HS-5 (cell line): ENCODE measurements at places on chromosomes 5 and 9.
A peak's percentile ranks its signal among the peaks of the same experiment; 100 is the strongest.

DNA sequence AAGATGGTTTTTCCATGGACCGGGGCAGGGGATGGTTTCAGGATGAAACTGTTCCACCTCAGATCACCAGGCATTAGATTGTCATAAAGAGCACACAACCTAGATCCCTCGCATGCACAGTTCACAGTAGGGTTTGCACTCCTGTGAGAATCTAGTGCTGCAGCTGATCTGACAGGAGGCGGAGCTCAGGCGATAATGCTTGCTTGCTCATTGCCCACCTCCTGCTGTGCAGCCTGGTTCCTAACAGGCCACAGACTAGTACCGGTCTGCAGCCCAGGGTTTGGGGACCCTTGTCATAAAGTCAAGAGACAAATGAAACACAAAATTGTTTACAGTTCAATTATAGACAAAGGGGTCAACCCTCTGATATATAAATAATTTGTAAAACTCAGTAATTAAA is 101.7 kb downstream of the RANBP17 start:
- no peak for DNase-seq

GRCh38 chr5:138911441-138911840 is 36.3 kb upstream of the LRRTM2 start:
- no peak for DNase-seq

DNA sequence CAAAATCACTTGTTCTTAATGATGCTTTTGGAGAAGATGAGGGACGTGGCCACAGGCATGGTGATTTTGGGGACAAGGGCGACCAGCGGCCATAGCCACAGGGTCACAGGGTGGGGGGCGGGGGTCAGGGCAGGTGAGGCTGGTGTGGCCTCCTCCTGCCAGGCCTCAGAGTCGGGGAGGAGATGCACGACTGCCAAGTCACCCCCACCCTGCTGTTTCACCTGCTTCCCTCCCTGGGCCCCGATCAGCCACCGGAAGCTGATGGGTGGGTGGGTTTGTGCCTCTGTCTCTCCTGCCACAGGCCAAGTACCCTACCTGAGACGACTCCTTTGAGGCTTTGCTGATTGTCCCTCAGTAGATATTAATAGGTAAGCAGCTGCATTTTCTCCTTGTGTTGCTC is 199.3 kb downstream of the PAX5 start:
- no peak for DNase-seq

GRCh38 chr5:180284149-180284548 is 7.7 kb downstream of the MAPK9 start:
- DNase-seq: no peak

- no peak for DNase-seq
These were observed 137.1 kb upstream of the FSTL4 start for GRCh38 chr5:133749331-133749985.

GRCh38 chr5:122454541-122454940 is 142.5 kb downstream of the SNCAIP start:
- no peak for DNase-seq

DNA sequence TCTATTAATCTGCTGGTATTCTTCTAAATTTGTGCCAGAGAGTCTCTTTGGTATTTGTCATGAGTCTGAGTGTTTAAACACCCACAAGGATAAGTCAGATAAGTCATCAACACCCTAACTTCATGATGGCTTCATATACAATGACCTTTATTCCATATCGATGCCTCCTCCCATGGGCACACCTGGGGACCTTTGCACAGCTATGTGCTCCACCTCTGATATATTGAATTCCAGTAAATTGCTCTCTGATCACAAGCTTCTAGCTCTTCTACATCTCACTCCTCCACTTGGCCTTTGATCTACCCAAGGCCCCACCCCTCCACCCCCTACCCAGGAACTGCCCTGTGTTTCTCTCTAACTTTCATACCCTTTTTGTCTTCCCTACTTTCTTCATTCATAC is 102.7 kb upstream of the MIER3 start:
- no peak for DNase-seq

DNA sequence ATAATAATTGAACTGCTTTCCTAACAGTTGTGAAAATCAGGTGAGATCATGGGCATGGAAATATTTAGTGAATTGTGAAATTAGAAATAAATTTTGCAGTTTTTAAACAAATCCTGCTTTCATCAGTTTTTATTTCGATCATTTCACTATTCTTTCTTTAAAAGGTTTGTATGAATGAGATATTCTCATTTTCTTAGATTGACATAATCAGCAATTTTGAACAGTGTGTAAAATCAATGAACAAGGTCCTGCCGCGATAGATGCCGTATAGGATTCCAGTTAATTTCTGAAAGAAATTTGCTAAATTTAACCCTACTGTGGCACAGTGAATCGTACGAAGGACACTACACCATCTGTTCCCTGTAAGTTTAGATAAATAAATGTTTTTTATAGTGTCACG is 7.5 kb downstream of the RAD23B start:
- no peak for DNase-seq

GRCh38 chr9:120402741-120403542 is 177.0 kb downstream of the CDK5RAP2 start:
- peak; percentile 79 for DNase-seq

GRCh38 chr5:84480873-84481637 is 96.4 kb upstream of the EDIL3 start:
- no peak for DNase-seq

GRCh38 chr5:139182528-139183296 is 15.5 kb downstream of the SIL1 start:
- DNase-seq: no peak

GRCh38 chr5:146539973-146540372 is 24.0 kb upstream of the GPR151 start:
- DNase-seq: no peak

- no peak for DNase-seq
These were observed 1.0 kb upstream of the PTBP3 start for GRCh38 chr9:112334432-112334841.

GRCh38 chr5:159324102-159324755 is 6.1 kb downstream of the IL12B start:
- peak; percentile 85 for DNase-seq

GRCh38 chr9:126827227-126827626 is 22.4 kb downstream of the ZBTB43 start:
- DNase-seq: no peak

GRCh38 chr9:114905170-114905940 is 25.0 kb downstream of the TNFSF8 start:
- no peak for DNase-seq

- no peak for DNase-seq
These were observed 637.2 kb upstream of the DMAC1 start for GRCh38 chr9:8436786-8437185.

GRCh38 chr5:149434162-149435014 is 55.3 kb upstream of the IL17B start:
- no peak for DNase-seq

DNA sequence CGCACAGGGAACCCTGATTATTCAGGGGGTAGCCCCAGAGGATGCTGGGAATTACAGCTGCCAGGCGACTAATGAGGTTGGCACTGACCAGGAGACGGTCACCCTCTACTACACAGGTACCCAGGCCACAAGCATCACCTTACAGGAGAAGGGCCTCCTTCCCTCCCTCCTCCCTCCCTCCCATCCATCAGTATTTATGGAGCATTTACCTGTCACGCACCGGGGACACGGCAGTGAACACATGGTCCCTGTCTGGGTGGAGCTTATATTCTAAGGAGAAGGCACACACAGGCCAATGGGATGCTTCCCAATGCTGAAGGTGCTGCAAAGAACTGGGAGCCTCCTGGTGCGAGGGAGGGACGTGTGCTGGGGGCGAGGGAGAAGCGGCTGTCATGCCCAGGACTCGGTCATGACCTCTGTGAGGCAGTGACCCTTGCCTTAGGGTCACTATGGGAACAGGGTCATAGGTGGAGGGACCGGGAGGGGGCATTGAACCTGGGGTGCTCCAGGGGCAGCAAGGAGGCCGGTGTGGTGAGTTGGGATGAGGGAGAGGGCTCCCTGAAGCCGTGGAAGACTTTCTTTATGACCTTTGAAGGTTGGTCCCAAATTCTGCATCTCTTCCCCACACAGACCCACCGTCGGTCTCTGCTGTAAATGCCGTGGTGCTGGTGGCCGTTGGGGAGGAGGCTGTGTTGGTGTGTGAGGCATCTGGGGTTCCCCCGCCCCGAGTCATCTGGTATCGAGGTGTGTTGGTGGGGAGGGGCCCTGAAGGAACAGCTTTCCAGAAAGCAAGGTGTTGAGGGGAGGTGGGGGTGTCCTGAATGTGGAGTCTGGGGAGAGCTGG is 41.5 kb downstream of the HMCN2 start:
- no peak for DNase-seq

DNA sequence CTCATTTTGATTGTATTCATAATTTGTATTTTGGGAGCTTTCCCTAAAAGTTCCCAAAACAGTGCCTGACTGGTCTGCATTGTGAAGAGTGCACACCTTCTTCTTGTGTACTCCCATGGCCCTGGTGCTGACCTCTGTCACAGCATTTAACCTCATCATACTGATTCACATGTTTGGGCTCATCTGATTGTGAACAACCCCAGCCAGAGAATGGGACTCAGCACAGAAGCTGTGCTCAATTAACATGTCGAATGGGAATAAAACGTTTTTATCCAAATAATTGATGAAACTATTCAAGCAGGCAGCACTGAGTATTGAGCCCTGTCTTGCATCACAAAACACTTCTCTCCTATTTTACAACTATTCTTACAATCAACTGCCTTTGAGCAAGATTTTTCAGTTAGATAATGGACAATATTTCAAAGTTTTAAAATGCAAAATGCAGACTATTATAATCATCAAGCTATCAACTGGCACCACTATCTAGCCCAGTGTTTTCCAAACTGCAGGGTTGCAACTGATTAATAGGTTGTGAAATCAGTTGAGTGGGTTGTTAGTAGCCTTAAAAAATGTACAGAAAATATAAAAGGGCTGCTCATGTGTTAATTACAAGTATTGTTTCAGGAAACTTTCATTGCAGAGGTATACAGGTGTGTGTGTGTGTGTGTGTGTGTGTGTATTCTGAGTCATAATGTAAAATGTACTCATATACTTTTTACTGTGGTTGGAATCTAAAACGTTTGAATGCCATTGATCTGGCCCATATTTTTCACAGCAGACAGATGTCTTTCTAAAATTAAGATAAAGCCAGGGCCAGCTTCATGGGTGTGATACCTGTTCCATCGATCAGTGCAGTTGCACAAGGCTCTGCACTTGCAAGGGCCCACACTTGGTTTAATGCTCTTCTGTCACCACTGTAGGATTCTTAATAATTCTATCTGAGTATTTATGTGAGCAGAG is 190.5 kb downstream of the PIK3R1 start:
- no peak for DNase-seq

- no peak for DNase-seq
These were observed 17.0 kb upstream of the MSMP start for GRCh38 chr9:35771075-35771433.

DNA sequence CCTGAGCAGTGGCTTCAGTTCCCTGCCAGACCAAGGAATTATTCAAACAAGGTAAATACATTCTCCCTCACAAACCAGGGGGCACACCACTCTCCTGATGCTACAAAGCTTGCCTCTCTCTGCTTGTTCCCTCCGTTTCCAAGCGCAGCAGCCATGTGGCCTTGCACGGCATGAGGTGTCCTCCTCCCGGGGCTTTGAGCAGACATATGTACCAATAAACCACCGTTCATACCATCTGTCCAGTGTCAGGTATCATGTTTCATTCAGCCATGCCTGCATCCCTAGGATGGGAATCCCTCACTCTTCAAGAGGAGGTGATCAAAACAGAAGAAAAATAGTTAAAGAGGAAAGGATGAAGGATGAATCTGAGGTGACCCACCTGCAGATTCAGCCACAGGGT is 282.7 kb downstream of the ENC1 start:
- no peak for DNase-seq

DNA sequence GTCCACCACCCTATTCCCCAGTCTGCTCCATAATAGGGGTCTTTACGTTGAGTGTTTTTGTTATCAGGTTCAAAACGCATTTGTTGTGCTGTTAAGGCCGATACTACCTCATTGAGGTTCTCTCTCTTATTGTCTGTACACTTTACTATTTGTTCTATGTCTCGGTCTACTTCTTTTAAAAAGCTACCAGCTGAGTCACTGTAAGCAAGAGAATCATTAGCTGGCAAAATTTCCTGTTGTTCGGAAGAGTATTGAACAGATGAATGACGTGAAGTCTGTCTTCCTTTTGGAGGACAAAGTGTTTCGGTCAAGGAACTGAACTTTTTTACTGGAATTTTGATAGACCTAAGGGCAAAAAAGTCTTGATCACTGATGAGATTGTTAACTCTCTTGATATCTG is 10.3 kb downstream of the LYSMD3 start:
- no peak for DNase-seq

GRCh38 chr5:35618781-35619180 is 1.1 kb downstream of the SPEF2 start:
- no peak for DNase-seq

DNA sequence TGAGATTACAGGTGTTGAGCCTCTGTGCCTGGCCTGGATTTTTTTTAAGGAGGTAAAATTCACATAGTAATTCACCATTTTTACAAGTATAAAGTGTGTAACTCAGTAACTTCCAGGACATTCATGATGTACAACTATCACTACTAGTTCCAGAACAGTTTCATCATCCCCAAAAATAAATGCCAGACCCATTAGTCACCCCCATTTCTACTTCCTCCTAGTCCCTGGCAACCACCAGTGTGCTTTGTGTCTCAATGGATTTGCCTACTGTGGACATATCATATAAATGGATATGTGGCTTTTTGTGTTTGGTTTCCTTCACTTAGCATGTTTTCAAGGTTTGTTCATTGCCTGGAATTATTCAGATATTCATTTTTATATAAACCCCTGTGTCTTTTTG is 72.5 kb upstream of the PANK3 start:
- DNase-seq: peak; percentile 82

GRCh38 chr9:16704116-16705110 is 166.1 kb downstream of the BNC2 start:
- DNase-seq: peak; percentile 37

GRCh38 chr5:103327451-103327850 is 68.9 kb downstream of the MACIR start:
- no peak for DNase-seq

GRCh38 chr5:17355586-17356346 is 138.3 kb downstream of the BASP1 start:
- peak; percentile 23 for DNase-seq

GRCh38 chr5:38585816-38586215 is 29.4 kb upstream of the LIFR start:
- DNase-seq: no peak
